ENCODE measurements at places on chromosomes 13 and 19. TPM values are rescaled to one million over a fixed set of nuclear protein-coding genes. Genes with fewer than 3 reads are reported as not detected.
A peak's percentile ranks its signal among the peaks of the same experiment; 100 is the strongest.

DNA sequence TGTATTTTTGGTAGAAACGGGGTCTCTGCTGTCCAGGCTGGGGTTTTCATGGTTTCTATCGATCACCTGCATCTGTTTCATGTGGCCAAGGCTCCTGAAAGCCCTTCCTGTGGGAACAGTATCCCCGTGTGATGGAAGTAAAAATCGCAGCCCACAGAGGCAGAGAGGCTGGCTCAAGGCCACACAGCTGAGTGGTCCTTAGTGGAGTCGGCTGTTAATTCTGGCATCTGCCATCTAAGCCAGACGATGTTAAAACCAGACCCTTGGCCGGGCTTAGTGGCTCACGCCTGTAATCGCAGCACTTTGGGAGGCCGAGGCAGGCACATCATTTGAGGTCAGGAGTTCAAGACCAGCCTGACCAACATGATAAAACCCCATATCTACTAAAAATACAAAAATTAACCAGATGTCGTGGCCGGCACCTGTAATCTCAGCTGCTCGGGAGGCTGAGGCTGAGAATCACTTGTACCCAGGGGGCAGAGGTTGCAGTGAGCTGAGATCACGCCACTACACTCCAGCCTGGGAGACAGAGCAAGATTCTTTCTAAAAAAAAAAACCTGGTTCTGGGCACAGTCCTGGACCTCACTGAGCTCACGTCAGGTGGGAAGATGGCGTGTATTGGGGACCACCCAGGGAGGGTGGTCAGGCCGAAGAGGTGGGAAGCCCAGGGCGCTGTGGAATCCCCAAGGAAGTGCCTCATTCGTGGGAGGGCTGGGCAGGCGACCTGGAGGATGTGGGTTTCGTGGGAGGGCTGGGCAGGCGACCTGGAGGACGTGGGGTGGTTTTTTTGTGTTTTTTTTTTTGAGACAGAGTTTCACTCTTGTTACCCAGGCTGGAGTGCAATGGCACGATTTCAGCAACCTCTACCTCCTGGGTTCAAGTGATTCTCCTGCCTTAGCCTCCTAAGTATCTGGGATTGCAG lies 18.5 kb upstream of the MISP start:
- peaks cover 20% of the 10 kb centered on the region for H3K36me3 ChIP-seq
- peaks cover 12% of the 10 kb centered on the region for H3K4me1 ChIP-seq
- no peak overlapping the region for H3K4me3 ChIP-seq
- no peak for DNase-seq

GRCh38 chr13:101157261-101157660 lies 259.0 kb downstream of the NALCN start:
- no peak for DNase-seq
- peaks cover 30% of the 10 kb centered on the region for H3K4me1 ChIP-seq
- H3K27ac ChIP-seq: peak overlapping the region; percentile 58
- peaks cover 2% of the 10 kb centered on the region for H3K36me3 ChIP-seq

GRCh38 chr13:106117035-106117434 lies 418.4 kb downstream of the EFNB2 start:
- H3K4me1 ChIP-seq: peaks cover 21% of the 10 kb centered on the region
- peaks cover 2% of the 10 kb centered on the region for H3K36me3 ChIP-seq
- H3K4me3 ChIP-seq: no peak overlapping the region
- no peak overlapping the region for H3K27ac ChIP-seq
- DNase-seq: no peak

DNA sequence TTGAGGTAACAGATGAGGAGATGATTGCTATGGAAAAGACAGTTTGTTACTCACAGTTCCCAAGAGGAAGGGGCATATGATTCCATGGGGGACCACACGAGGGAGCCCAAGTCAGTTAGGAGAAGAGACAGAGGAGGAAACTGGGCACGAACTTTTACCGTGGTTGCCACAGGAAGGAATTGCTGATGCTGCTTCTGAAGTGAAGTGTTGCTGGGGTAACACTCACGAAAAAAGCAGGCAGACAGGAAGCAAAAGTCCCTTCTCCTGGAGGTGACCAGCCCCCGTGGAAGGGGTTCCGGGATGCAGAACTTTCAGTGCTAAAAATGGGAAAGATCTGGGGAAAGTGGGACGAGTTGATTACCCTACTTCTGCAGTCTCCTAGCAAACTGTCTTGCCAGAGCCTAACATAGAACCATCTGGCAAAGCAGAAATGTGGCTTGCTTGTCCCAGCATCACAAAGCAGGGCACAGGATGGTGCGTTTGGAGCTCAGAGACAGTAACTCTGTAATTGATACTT lies 35.4 kb upstream of the MAP3K10 start:
- H3K4me3 ChIP-seq: no peak overlapping the region
- DNase-seq: peak; percentile 11
- H3K27ac ChIP-seq: no peak overlapping the region
- H3K4me1 ChIP-seq: no peaks in the 10 kb centered on the region
- no peaks in the 10 kb centered on the region for H3K36me3 ChIP-seq

GRCh38 chr19:29383696-29384095 lies 142.1 kb upstream of the VSTM2B start:
- no peak overlapping the region for H3K4me3 ChIP-seq
- no peaks in the 10 kb centered on the region for H3K36me3 ChIP-seq
- no peak overlapping the region for H3K27ac ChIP-seq
- no peaks in the 10 kb centered on the region for H3K4me1 ChIP-seq

GRCh38 chr13:41137241-41137640 lies 4.6 kb upstream of the KBTBD6 start:
- H3K27me3 ChIP-seq: no peaks in the 10 kb centered on the region
- peaks cover 18% of the 10 kb centered on the region for H3K4me1 ChIP-seq
- no peak overlapping the region for H3K4me3 ChIP-seq
- H3K36me3 ChIP-seq: no peaks in the 10 kb centered on the region

DNA sequence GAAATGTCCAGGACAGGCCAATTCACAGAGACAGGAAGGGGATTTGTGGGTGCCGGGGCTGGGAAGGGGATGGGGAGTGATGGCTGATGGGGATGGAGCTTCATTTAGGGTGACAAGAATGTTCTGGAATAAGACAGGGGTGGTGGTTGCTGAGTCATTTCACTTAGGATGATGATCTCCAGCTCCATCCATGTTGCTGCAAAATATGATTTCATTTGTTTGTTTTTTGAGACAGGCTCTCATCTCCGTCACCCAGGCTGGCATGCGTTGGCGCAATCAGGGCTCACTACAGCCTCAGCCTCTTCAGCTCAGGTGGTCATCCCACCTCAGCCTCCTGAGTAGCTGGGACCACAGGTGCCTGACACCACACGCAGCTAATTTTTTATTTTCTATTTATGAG lies 3.1 kb upstream of the JSRP1 start:
- H3K36me3 ChIP-seq: no peaks in the 10 kb centered on the region
- H3K4me3 ChIP-seq: no peak overlapping the region
- no peaks in the 10 kb centered on the region for H3K27me3 ChIP-seq
- DNase-seq: no peak

DNA sequence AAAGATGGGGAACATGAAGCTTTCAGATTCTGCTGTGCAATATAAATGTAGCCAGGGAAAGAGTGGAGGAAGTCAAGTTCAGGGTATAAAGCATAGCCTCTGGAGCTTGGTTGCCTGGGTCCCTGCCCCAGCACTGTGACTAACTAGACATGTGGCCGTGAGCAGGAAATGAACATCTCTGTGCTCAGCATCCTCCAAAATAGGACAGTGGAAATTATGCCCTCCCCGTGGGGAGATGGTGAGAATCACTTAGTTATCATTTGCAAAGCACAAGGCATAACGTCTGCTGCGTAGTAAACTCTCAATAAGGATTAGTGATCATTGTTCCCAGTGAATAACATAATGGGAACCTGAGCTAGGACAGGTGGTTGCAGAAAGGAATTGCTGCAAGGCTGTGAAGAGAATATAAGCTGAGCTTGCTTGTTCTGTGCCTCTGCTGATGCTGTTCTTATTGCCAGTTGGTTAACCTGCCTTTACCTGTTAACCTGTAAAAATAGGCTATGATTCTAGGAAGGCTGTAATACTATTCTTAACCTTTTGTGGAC lies 441.0 kb downstream of the COG6 start:
- no peak for DNase-seq
- H3K4me3 ChIP-seq: no peak overlapping the region

GRCh38 chr13:73245246-73245645 lies 186.4 kb downstream of the KLF5 start:
- H3K27ac ChIP-seq: no peak overlapping the region
- no peak for DNase-seq
- H3K36me3 ChIP-seq: no peaks in the 10 kb centered on the region
- no peak overlapping the region for H3K4me3 ChIP-seq
- H3K4me1 ChIP-seq: no peaks in the 10 kb centered on the region
- H3K27me3 ChIP-seq: no peaks in the 10 kb centered on the region

DNA sequence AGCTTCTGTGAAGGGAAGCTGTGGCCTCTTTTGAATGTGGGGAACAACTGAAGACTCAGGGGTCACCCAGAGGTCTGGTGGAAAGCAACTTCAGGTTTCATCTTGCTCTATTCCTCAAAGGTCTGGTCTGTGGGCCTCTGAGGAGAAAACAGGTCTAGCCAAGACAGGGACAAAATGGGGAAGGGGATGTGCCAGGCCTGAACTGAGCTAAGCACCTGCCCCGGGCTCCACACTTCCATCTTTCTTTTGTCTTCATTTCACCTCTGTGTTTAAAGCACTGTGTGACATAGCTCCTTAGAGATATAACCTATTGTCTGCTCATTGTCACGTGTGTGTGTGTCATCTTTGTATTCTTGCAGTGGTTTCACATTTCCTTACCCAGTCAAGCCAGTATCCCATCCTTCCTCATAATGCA lies 19.9 kb upstream of the GDF15 start:
- no peaks in the 10 kb centered on the region for H3K27me3 ChIP-seq
- peaks cover 39% of the 10 kb centered on the region for H3K4me1 ChIP-seq
- peak overlapping the region; percentile 98 for H3K27ac ChIP-seq
- H3K4me3 ChIP-seq: no peak overlapping the region
- no peak for DNase-seq

GRCh38 chr19:9498183-9498902 lies at the start of gene ZNF560:
TSS of gene ZNF560 (minus strand) at chr19:9498616. CDS start at chr19:9475313, 23,303 bp downstream.
- DNase-seq: no peak
- H3K36me3 ChIP-seq: peaks cover 6% of the 10 kb centered on the region
- H3K4me3 ChIP-seq: no peak within 1 kb of the TSS
- no peaks in the 10 kb centered on the region for H3K27me3 ChIP-seq

GRCh38 chr19:30804751-30805150 lies 432.6 kb downstream of the ZNF536 start:
- H3K4me3 ChIP-seq: no peak overlapping the region
- DNase-seq: no peak
- no peaks in the 10 kb centered on the region for H3K36me3 ChIP-seq
- no peaks in the 10 kb centered on the region for H3K4me1 ChIP-seq
- no peak overlapping the region for H3K27ac ChIP-seq
- peaks cover 7% of the 10 kb centered on the region for H3K27me3 ChIP-seq

DNA sequence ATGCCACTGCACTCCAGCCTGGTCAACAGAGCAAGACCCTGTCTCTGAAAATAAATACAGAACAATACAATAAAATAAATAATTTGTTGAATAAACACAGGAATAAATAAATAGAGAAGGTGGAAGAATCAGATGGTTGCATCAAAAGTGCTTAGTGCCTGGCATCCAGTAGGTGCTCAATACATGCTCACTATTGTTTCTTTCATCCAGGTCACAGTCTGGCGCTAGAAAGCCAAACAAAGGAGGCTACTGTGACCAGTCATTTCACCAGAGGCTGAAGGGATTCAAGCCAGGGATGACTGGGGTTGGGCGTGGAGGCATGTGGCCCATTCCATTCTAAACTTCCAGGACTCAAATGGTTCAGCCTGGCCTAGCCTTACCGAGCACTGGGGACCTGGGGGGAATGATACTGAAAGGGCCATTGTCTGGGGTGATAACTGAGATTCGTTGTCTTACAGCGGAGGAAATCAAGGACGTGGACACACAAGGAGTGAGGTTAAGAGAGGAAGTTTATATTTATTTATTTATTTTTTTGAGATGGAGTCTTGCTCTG lies 3.6 kb upstream of the NDUFB7 start:
- H3K36me3 ChIP-seq: no peaks in the 10 kb centered on the region
- H3K27me3 ChIP-seq: no peaks in the 10 kb centered on the region
- DNase-seq: no peak

DNA sequence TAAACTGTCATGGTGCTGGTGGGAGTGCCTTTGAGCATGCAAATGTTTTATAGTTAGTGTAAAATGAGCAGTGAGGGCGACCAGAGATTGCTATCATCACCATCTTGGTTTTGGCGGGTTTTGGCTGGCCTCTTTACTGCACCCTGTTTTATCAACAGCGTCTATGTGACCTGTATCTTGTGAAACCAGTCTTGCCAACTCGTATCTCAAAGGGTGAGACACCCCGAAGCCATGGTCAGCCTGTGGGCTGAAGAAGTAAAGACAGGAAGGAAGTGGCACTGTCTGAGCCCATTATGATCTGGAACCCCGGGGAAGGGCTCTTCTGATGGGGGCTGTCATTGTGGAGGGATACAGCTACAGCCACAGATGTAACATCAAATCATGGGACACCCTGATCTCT lies 81.5 kb upstream of the FAM216B start:
- H3K4me3 ChIP-seq: no peak overlapping the region
- H3K27ac ChIP-seq: no peak overlapping the region
- peaks cover 10% of the 10 kb centered on the region for H3K27me3 ChIP-seq
- H3K36me3 ChIP-seq: no peaks in the 10 kb centered on the region
- DNase-seq: no peak

- H3K4me3 ChIP-seq: no peak overlapping the region
- H3K4me1 ChIP-seq: no peaks in the 10 kb centered on the region
- no peak overlapping the region for H3K27ac ChIP-seq
- no peak for DNase-seq
- peaks cover 12% of the 10 kb centered on the region for H3K27me3 ChIP-seq
- peaks cover 3% of the 10 kb centered on the region for H3K36me3 ChIP-seq
These were observed 64.3 kb upstream of the F7 start for GRCh38 chr13:113041293-113041690.

DNA sequence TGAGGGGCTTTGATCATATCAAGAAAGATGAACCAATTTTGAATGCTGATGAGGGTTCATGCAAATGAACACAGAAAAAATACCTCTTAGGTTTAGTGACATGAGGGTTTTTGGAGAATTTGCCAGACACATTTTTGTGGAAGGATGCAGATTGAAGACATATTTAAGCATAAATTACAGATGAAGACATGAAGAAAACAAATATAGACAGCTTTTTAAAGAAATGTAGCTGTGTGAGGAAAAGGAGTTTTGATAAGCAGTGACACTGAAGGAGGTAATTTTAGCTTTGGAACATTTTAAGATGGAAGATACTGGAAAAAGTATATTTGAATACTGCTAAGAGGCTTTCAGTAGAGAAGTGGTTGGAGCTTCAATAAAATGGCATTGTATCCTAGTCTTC lies 810.8 kb upstream of the GPC6 start:
- no peaks in the 10 kb centered on the region for H3K4me1 ChIP-seq
- H3K4me3 ChIP-seq: no peak overlapping the region
- no peak for DNase-seq
- no peaks in the 10 kb centered on the region for H3K36me3 ChIP-seq

The ZNF586 gene
- 14.7 TPM for total RNA-seq

The KLK7 gene
- total RNA-seq: not detected

The CEACAM5 gene
- total RNA-seq: not detected

The NLRP7 gene
- not detected for total RNA-seq

The PPFIA3 gene
- total RNA-seq: 13.9 TPM

The ATP4B gene
- total RNA-seq: not detected

All from chondrocyte (in vitro differentiated cells).